DMS79 (cell line): ENCODE measurements at places on chromosomes 5 and 9.

DNA sequence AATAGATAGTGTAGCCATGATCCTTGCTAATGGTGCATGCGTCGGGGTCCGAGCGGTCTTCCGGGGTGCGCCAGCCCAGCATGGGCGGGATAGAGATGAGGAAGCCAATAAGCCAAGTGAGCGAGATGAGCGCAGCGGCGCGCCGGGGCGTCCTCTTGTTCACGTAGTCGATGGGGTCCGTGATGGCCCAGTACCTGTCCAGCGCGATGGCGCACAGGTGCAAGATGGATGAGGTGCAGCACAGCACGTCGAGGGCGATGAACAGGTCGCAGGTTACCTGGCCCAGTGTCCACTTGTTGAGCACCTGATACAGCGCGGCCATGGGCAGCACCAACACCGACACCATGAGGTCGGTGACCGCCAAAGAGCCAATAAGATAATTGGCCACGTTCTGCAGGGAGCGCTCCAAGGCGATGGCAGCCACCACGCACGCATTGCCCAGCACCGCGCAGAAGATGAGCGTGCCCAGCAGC is 1.1 kb downstream of the HTR1A start:
- no peak for DNase-seq

- DNase-seq = no peak
Observed at GRCh38 chr9:130128733-130129431, 43.3 kb upstream of the NCS1 start.

GRCh38 chr9:13430368-13431221 is 151.1 kb upstream of the MPDZ start:
- no peak for DNase-seq

- DNase-seq = no peak
Observed at GRCh38 chr9:89223396-89223977, 44.9 kb upstream of the SHC3 start.

- DNase-seq = no peak
Observed at GRCh38 chr5:172902497-172903472, 56.4 kb upstream of the RPL26L1 start.

DNA sequence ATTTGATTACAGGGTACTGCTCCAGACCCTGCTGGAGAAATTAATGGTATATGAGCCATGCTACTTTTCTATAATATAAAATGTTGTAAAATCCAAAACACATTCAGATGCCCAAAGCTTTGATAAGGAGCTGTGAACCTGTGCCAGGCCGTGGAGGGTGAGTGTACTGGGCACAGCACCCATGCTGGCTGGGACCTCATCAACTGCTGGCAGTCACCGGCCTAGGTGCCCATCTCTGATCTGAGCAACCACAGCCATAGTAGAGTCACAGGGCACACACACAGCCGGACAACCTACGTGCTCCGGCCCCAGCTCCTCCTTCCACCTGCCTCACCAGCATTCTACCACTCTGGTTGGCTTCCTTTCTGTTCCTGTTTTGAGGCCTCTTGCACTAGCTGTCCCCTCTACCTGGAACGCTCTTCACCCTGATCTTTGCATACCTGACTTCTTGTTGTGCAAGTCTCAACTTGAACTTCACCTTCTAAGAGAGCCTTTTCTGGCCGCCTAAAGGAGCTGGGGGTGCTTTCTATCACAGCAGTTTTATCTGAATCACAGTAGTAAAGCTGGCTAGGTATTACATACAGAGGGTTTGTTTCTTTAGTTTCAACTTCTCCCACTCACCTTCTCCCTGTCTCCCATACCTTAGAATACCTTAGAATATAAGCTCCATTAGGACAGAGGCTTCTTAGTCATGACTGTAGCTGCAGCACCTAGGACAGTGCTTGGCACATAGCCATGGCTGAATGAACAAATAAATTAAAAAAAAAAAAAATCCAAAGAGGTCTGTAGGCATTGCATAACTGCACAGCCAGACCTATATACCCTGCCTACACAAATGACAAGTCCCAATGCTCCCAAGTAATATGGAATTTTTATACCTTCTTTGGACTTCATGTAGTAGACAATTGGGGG is 51.7 kb downstream of the MED27 start:
- peak; percentile 84 for DNase-seq

DNA sequence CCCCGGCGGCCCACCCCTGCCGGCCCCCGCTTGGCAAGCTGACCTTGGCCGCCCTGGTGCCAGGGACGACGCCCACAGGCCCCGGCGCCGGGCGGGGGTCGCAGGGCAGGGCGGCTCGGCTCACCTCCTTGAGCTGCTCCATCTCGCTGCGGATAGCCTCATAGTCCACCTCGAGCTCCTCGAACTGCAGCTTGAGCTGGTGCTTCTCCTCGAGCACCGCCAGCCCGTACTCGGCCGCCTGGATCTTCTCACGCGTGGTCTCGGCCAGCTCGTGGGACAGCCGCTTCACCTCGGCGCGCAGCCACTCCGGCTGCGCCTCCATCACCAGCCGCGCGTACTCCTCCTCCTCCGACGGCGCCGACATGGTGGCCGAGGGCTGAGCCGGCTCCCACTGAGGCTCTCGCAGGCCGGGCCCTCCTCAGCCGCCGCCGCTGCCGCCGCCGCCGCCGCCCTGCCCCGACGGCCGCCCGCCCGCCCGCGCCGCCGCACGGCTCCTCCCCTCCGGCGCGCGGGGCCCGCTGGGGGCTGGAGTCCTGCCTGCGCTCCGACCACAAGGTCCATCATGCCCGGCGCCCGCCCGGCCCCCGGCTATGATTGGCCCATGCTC is at the start of gene BICD2:
TSS of gene BICD2 (minus strand) at position 453 of the 607 bp plus-strand sequence. CDS start at position 364, 89 bp downstream.
- no peak for DNase-seq
